HuH-7 (cell line): ENCODE measurements at places on chromosomes 12 and 14.

DNA sequence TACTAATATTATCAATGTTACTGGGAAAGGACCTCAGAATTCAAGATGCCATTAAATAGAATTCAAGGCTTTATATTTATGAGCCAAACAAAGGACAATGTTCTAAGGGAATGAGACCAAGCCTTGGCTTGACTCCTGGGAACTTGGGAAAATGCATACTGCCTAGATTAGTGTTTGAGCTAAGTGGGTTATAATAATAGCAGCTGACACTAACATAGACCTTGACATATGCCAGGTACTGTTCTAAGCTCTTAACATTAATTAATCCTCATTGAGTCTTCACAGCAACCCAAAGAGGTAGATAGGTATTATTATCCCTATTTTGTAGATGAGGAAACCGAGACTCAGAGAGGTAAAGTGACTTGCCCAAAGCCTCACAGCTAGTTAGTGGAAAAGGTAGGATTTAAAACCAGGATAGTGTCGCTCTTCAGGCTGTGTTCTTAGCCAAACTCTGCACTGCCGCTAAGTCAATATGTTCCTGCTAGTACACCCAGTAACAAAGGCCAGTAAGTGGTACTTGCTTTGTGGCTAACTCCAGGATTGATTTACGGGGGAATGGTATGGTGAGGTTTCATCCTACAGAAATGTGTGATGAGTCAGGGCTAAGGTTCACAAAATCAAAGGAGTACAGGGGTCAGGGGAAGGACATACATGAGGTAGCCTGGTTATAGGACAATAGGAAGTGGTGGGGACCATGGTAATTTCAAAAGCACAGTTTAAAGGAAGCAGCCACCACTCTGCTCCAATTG is 35.8 kb upstream of the PRKAB1 start:
- no peak for DNase-seq

- DNase-seq = no peak
Measured at GRCh38 chr12:53777936-53778644, 26.3 kb upstream of the CISTR start.

- peak; percentile 71 for DNase-seq
Measured at GRCh38 chr12:55720894-55721444, 776 bp downstream of the RDH5 start.

DNA sequence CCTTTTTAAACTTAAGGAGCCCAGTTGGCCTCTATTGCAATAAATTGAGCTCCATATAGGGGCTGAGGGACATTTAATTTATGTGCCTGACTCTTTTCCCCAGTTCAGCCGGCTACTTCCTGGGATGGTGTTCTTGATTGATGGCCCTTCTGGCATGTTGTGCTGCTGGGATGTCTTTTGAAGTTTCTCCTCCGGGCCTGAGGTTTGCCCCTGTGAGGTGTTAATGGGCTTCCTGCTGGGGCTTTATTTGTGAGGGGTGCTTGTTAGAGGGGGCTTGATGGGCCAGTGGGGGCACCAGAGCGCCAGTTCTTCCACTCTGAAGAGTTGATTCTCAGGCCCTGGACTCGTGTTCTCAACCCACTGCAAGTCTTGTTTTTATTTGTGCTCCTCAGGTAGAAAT is 69.6 kb downstream of the CHST11 start:
- no peak for DNase-seq

- DNase-seq = no peak
Measured at GRCh38 chr12:124172636-124173035, 122.3 kb upstream of the RFLNA start.

DNA sequence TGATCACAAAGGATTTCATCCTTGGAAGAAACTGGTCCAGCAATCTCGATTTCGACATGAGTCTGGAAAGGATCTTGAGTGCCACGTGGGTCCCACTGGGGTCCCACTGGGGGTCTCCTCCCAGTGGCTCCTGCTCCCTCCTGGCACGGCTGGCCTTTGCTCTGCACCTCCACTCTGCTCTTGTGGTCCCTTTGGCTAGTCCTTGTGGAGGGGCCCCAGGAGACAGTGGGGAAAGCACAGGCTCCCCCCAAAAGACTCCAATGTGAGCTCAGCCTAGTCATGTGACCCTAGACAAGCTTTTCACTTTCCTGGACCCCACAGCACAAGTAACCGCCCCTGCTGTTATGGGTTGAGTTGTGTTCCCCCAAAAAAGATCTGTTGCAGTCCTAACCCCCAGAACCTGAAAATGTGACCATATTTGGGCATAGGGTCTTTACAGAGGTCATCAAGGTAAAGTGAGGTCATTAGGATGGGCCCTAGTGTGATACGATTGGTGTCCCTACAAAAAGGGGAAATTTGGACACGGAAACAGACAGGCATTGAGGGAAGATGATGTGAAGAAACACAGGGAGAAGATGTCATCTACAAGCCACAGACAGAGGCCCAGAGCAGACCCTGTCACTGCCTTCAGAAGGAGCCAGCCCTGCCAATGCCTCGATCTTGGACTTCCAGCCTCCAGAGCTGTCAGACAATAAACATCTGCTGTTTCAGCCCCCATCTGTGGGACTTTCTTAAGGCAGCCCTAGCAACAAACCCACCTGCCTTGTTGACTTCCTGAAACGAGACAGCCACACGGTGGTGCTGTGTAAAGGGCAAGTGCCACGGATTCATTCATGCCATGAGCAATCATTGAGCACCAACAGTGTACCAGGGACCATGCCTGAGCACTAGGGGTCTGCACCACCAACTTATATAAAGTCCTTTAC is 23.8 kb upstream of the PPP2R5C start:
- no peak for DNase-seq

- no peak for DNase-seq
Measured at GRCh38 chr14:55556929-55557623, 22.9 kb upstream of the KTN1 start.

DNA sequence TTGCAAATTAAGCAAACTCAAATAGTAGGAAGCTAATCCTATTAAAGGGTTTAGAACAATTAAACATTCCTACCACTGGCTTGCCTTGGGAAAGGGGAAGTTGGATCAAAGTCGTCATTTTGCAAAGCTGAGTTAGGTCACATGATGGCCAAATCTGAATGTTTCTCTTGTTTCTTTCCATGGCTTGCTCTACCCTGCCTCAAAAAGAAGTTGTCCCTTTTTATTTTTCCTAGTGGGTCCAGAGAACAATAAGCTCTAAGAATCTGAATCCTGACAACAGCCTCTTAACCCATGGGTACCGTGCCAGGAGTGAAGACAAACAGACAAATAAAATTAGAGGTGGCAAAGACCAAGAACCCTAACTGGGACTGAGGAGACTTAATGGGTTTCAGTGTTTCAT is 26.2 kb upstream of the NPFF start:
- no peak for DNase-seq

DNA sequence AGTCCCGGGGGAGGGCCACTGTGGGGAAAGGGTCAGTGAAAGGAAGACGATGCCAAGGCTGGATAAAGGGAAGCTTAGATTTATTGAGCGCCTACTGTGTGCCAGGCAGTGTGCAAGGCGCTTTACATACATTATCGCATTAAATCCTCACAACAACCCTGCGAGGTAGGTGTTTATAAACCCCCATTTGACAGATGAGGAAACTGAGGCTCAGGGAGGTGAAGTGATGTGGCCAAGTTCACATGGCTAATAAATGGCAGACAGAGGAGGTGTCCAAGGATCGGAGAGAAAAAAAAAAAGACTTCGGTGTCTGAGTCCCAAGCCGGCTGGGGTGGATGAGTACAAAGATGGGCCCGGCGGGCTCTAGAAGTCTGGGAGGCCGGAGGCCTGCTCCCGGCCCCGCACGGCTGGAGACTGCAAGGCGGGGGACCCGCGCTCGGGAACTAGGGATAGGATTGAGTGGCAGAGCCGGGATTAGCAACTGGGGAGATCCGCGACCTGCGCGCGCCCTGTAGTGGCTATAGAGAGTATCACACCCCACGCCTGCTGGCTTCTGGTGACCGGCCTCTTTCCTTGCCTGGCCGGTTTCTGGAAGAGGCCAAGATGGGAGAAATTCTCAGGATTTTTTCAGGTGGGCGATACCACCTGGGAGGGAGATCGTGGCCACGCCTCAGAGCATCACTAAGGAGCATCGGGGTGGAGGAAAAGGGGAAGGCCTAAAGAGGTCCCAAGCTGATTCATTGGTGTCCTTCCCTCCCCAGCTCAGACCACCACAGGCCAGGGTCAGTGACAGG is 3.9 kb downstream of the DDN start:
- DNase-seq = peak; percentile 99

DNA sequence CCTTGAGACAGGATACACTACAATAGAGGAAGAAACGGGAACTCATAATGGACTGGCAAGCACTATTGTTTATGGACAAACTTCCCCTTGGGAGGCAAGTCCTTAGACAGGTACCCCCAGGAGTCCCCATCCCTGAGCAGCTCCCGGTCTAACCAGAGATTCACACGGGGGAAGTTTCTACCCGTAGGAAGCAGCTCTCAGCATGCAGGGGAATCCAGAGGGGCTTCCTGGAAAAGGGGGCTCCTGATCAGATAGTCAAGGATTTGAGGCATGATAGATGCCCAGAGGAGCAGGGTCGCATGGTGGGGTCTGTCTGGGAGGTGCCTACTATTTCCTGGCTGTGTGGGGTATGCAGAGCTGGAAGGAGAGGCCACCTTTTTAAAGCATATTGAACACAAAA is 282.4 kb upstream of the RTL1 start:
- no peak for DNase-seq

DNA sequence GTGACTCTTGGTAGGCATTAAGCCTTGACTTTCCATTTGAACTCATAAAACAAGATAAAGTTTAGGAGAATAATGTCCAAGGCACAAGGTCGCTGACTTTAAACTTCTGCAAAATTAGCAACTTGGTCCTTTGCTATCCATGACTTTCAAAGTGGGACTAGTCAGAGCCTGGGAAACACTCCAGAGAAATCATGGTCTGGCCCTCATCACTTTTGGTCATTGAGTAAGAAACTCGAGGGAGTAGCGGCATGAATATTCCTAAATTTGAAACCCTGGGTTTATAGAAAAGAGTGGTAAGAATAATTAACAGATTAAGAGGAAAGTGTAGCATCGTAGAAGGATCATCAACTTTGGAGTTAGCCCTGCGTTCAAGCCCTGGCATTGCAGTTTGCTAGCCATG is 16.9 kb upstream of the APPL2 start:
- DNase-seq = no peak

- no peak for DNase-seq
Measured at GRCh38 chr12:39672976-39673375, 53.4 kb upstream of the ABCD2 start.

DNA sequence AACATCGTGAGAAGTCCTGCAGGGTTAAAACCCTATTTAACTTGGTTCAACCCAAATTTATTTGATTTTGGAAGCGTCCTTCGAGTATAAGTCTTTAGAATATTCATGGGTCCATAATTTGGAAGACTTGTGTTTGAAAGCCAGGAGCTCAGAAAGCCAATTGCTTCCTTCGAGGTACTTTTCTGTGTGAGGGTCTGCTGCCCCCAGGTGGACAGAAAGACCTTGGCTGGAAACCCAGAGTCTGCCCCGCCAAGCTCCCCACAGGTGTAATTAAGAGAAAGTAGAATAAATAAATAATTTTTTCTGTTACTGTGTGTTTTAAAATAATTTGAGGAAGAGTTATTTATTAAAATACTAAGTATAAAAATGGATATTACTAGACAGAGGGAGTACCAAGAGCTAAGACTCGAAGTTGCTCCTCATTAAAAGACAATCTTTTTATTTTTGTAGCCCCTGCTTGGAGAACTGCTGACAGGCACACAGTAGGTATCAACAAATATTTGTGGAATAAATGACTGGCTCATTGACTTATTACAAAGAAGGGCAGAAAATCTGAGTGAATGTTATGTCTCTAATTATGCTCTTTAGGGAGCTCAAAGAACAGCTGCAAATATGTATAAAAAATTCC is 105.8 kb downstream of the PAH start:
- peak; percentile 37 for DNase-seq
